Stimulated activated CD4-positive, alpha-beta T cell treated with anti-CD3 and anti-CD28 coated beads, Interleukin-2, amount 100 ng/mL, for 48 hours (primary cell): ENCODE measurements at places on chromosomes 3 and 15.

DNA sequence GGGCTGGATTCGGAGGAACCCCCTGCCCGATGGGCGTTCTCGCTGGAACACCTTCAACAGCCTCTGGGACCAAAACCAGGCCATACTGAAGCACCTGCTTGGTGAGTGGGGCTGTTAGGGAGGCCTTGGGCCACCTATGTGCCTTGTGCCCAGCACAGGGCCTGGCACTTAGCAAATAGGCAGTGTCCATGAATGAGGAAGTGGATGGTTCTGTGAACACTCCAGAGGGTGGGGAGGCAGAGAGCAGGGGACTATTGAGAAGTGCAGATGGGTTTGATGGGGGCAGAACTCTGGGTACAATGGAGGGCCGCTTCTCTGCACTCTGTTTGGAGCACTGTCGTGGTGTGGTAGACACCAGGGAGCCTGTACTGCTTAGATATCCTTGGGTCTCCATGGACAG is 1.5 kb downstream of the ECE2 start:
- no peak for DNase-seq

DNA sequence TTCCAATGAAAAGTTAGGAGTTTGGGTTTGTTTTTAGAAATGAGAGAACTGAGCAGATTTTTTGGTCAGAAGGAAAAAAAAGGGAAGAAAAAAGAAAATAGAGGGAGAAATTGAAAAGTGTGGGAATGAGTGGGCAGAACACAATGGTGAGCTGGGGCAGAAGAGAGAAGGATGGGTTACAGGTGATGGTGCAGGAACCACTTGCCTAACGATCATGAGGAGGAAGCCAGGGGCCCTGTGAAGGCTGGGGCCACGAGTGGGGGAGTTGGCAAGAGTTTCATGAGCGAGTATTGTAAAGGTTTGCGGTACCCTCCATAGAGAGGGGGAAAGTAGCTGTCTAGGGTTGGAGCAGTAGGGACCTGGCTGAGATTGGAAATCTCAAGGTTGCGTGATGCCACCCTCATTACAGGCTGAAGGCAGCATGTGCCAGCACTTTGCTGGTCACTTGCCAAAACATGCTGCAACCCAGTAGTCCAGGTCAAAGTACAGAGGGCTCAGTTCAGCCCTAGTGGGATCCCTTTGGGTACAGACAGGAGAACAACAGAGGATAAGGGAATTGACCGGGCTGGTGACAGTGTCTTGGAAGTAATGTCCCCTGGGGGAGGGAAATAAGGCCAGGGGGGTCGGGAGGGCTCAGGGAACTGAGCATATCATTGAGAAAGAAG is 6.6 kb downstream of the IVD start:
- DNase-seq, result no peak

GRCh38 chr3:16326724-16327349 is 61.8 kb downstream of the OXNAD1 start:
- DNase-seq, result no peak

DNA sequence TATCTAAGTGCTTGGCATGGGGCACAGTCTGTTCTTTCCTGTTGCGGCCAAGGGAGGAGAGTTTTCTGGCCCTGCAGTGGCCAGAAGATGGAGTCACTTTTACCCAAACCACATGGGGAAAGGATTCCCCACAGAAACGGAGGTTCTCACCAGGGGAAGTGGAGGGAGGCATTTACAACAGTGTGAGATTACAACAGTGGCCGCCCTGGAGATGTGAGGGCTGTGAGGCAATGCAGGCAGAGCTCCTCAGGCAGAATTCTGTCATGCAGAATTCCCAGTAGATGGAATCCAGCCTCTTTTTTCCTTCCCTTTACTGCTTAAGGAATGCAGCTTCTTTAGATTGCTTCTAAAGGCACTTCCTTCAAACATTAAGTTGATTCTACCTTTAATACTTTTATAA is 83.1 kb downstream of the CACNA1D start:
- DNase-seq, result no peak

- DNase-seq, result no peak
These were observed 683.8 kb upstream of the NR2F2 start for GRCh38 chr15:95646484-95647273.

DNA sequence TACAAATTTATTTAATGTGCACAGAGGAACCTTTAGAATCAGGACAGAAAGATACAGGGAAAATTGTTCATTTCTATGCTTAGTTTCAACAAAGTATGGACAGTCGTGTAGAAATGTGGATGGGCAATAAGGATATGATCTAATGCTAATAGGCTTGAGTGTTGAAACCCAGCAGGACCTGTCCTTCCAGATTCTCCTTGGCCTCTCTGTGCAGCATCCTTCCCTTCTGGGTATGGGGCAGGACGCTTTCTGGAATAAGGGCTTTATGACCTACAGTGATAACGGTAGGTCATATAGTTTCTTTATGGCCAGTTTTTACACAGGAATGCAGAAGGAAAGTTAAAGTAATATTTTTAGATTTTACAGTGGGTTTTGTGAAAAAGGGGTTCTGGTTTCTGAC is 698.1 kb downstream of the SI start:
- DNase-seq, result no peak

DNA sequence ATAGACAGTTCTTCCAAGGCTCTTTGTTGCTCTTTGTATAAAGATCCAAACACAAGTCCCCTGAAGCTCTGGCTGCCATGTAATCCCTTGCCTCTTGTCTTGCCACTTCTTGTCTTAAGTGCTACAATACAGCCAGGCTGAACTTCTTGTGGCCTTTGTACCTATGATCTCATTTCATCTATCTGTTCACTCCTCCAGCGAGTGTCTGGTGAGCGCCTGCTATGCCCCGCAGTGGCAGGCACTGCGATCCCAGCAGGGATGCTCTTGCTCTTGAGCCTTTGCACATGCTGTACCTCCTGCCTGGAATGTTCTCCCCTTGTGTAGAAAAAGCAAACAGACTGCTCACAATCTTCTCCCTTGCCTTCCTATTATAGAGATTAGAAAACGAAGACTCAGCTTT is 81.9 kb upstream of the ADPGK start:
- no peak for DNase-seq

DNA sequence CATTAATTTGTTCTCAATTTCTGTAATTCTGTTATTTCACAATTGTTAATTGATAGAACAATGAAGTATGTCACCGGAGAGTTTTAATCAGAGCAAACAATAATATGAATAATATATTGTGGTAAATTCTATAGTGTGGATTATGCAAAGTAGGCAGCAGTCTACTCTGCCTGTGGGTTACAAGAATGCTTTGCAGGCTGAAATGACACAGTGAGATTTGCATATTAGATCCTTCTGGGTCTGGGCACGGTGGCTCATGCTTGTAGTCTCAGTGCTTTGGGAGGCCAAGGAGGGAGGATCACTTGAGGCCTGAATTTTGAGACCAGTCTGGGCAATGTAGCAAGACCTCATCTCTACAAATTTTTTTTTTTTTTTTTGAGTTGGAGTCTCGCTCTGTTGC is 12.5 kb downstream of the COPG1 start:
- no peak for DNase-seq

GRCh38 chr15:95458721-95459120 is 871.8 kb upstream of the NR2F2 start:
- no peak for DNase-seq

- DNase-seq, result no peak
These were observed 128.0 kb downstream of the LRIG1 start for GRCh38 chr3:66372681-66373350.

DNA sequence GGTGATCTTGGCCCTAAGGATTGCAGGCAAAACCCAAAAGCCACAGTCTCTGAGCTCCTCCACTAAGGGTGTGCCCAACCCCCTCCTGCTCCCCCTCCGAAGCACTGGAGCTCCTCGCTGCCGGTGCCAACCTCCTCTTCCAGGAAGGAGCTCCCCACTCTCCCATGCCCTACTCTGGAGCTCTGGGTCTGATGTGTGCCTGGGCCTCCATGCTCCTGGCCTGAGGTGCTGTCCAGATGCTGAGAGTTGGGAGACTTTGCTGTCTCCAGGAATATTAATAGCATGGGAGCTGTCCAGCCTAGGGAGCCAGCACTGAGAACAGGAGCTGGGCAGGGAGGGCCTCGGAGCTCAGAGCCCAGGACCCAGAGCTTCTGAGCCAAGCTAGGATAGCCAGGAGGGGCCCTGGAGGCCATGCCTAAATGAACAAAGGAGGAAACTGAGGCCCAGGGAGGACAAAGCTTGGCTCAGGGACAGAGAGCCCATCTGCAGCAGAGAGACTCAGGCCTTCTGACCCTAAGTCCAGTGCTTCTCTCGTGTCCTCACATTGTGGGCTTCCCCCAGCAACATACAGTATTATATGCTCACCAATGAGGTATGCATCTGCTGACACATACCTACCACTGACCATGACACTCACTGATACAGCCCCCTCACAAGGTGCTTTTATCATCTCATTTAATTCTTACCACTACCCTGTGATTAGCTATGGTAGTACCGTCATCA is 36.9 kb upstream of the HERC1 start:
- no peak for DNase-seq

- DNase-seq, result no peak
These were observed 151.6 kb downstream of the IL5RA start for GRCh38 chr3:2958551-2958950.

DNA sequence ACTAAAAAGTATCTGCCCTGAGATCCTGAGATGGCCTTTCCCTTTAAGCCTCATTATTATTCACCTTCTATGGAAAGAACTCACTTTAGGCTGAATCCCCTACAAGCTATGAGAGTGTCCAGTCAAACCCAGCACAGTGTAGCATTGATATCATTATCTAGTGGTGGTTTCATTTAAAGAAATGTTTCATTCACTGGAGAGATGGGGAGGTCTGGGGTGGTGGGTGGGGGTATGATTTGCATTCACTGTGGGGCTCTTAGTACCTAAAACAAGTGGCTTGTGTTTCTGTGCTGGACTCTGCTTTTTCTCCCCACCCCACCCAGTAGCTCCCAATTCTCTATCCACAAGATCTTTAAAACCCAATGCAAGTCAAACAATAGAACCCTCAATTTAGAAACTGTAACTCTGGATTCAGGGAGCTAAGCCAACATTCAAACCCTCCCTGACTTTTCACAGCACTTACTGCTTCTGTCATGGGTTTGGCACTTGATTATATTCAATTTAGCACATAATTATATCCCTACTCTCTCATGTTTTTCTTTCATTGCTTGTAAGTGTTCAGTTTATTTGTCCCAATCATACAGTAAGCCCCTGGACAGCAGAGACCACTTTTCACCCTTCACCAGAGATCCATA is 310.5 kb upstream of the THBS1 start:
- no peak for DNase-seq

- DNase-seq, result no peak
These were observed 3.8 kb upstream of the OR4F15 start for GRCh38 chr15:101808201-101808600.

- DNase-seq, result peak; percentile 45
These were observed 68.9 kb downstream of the SMAD3 start for GRCh38 chr15:67134067-67134838.

DNA sequence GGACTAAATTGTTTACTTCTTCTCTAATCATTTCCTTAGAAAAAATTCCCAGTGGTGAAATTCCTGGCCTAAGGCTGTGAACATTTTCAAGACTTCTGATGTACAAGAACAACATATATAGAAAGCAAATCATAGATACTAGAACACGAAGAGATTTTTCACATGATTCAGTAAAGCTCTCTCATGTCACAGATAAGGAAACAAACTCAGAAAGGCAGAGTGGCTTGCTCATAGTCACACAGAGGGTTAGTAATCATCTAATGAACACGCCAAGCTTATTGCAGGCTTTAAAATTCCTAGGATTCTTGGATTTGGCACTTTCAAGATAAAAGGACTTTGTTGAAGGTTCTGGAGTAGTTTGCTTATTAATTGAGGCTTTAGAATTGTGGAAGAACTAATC is 26.2 kb downstream of the CRTAP start:
- DNase-seq, result no peak

GRCh38 chr15:85685356-85685755 is 109.4 kb downstream of the KLHL25 start:
- DNase-seq, result no peak

DNA sequence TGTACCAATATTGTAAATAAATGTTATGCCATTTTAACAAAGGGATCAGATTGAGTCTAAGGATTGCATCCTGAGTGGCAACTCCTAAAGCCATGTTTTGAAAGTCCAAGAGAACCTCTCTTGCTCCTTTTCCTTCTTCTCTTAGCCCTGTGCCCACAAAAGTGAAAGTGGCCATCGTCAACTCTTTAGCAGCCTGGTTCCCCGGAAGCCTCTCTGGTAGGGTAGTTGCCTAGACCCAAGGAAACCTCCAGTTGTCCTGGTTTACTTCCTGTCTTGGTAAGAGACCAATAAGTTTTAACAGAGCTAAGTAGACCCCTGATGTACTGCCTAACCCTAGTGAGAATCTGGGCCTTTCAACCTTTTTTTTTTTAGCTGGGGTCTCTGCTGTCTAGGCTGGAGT is 10.2 kb upstream of the ITPKA start:
- DNase-seq, result no peak

DNA sequence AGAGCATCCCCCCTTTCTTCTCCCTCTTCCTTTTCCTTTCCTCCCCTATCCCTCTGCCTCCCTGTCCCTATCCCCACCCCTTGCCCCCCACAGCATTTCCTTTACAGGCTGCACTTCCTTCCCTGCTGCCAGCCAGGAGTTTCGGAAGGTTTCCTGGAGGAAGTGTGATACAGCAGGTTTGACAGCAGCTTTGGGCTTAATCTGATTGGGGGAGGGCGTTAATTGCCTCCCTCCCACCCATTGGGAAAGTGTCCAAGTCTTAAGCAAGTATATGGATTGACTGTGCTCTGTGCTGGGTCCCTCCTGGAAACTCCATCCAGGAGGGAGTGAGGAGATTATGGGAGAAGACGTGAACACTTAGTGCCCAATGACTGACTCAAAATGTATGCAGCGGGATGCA is 1.8 kb downstream of the SCAMP5 start:
- DNase-seq, result no peak

DNA sequence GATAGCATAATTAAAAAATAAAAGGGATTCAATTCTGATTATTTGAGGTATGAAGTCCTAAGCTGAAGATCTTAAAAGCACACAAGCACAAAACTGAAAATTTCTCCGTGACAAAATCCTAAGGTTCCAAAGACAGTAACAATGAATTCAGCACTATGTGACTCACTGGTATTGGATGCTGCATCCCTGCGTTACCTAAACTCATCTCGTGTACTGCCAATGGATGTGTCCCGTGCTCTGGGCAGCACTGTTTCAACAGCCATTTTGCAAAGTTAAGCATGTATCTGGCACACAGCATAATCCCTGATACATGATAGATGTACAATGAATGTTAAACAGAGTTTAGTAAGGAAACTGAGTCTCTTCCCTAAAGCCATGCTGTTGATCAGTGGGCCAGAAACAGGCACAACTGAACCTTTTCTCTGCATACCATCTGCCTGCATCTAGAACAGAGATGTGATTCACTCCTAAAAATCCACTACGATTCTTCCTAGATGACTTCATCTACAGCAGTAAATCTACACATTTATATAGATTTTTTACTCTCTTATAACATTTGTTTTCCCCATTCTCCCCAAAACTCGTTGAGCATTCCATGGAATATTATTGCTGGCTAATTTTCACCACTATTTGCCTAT is 14.3 kb downstream of the SUCLG2 start:
- no peak for DNase-seq
